ENCODE measurements at places on chromosomes 1 and 21.
A peak's percentile ranks its signal among the peaks of the same experiment; 100 is the strongest.

- no peak for DNase-seq
These were observed 50.0 kb upstream of the WNT2B start for GRCh38 chr1:112458756-112459155.

DNA sequence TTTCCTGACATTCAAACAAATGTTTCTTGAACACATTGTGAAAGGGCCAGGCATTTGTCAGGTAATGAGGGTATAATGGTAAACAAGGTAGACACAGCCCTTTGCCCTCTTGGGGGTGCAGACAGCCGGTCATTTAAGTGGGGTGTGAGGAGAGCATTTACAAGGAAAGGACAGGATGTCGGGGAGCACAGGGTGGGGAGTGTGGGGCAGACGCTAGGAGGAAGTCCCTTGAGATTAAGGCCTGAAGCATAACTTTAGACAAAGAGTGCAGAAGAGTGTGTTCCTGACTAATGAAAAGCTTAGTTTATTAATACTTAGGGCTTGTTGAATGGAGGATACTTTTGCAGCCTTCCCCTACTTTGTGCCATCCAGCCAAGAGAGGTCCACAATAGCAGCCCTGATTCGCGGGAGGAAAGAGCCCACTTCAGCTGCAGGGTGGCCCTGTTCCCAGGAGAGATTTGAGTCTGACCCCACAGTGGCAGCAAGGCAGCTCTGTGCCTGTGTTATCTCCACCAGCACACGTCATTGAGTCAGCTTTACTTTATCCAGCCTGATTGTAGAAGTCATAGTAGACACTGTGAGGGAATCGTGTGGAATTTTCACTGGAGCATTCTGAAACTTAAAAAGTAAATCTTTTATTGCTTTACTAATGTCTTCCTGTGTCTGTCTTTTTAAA, 35.1 kb downstream of the MPZL1 start:
- peak; percentile 18 for DNase-seq

- no peak for DNase-seq
These were observed 238.4 kb downstream of the TNR start for GRCh38 chr1:175504875-175505555.

DNA sequence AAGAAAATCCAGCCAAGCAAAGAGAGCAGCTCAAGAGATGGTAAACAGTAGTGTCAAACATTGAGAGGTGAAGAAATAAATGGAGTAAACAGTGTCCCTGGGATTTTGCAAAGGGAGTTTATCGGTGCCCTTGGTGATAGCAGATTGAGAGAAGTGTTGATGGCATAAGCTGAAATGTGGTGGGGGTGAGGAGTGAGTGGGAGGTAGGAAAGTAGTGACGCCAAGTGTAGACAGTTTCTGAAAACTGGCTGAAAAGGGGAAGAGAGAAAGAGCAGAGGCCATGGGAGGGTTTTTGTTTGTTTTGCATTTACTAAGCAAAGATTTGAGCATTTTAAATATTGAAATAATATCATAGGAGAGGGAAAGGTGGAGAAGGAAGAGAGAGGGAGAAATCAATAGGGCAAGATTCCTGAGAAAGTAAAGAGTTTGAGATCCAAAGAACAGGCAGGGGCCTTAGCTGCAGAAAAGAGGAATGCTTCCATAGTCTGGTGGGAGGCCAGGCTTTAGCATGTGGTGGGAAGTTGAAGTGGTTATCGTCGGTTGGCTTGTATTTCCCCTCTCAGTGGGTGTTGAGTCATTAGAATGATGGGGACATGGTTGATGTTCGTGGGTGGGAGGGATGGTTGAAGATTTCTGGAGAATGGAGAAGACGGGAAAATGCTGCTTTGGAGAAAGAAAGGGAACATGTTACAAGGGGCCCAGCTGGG, 26.8 kb upstream of the RASAL2 start:
- no peak for DNase-seq

DNA sequence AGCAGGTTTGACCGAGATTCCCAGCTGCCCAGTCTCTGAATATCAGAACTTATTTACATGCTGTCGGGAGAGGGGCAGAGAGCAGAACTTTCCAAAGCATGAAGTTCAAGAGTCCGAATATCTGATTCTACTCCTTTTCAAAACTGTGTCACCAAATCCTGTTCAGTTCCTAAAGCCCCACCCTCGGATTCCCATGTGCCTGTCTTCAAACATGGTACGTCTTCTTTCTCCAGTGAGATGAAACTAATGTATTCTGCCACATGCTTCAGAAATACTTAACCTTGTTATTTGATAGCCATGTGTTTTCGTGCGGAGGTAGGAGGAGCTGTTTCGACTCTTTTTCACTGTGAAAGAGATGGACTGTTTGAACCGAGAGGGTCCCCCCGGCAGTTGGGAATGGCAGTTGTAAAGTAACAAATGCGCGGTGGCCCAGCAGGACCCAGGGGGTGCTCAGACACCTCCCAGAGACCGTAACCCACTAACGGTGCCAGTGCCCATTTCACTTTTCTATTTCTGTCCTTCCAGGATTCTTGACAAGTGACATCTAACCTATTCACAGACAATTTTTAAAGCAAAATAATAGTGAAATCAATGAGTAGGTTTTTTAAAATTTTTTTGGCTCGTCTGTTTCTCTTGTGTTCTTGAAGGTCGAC, 67.2 kb downstream of the ZBTB18 start:
- no peak for DNase-seq

GRCh38 chr1:23344987-23345472, 946 bp upstream of the HNRNPR start:
- no peak for DNase-seq

DNA sequence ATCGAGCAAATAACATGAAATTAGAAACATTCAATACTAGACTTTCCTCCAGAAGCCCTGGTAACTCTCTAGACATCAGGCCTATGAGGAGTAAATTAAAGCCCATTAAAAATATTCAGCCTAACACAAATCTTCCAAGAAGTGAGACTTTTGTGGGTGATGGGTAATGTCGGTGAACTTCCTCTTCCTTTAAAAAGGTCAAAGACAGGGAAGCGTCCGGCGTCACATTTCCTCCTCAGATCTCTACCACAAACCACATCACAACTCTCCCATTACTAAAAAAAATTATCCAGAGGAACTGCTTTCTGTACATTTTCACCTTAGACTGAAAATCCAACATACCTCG, 1.4 kb downstream of the EIF4G3 start:
- no peak for DNase-seq

GRCh38 chr1:232574889-232575762, 54.8 kb downstream of the SIPA1L2 start:
- DNase-seq, result no peak

DNA sequence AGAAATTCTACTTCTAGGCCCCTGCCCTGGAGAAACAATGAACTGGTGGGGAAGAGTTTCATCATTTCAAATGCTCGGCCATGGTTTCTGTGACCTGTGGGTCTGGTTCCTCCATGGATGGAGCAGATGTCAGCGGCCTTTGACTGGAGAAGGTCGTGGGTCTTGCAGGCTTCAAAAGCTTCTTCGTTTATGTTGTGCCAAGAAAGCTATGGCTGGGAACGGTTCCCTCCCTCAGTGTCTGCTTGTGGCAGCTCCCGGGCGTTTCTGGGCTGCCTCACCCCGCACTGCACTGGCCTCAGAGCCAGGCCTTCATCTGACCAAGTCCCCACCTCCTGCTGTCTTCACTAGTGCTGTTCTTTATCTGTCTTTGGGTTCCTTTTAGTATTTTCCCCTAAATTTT, 46.4 kb upstream of the POFUT2 start:
- DNase-seq, result no peak

DNA sequence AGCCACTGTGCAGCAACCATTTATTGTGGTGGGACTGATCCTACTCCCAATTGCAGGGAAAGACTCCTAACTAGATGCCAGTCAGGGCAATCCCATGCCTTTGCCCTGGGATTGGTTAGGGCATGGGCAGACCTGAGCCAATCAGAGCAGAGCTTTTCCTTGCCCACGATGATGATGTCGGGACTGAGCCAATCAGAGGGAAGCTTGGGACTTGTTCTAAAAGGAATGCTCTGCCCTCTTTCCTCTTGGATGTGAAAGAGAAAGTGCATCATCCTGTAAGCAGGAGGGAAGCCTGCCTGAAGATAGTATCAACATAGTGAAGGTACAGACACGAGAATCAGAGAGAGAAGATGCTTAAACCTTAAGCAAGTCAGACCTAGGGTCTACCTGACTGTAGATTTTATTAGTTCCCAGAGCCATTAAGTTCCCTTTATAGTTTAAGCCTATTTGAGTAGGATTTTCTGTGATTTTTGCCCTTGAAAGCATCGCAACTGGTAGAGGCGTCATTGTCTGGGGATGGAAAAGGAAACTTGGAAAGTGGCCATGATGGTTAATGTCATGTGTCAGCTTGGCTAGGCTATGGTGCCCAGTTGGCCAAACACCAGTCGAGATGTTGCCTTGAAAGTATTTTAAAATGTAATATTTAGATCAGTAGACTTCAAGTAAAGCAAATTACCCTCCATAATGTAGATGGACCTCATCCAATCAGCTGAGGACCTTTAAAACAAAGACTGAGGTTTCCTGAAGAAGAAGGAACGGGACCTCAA, 19.9 kb downstream of the IRF2BP2 start:
- no peak for DNase-seq

GRCh38 chr1:89802841-89803240, 18.0 kb upstream of the LRRC8D start:
- DNase-seq, result no peak

DNA sequence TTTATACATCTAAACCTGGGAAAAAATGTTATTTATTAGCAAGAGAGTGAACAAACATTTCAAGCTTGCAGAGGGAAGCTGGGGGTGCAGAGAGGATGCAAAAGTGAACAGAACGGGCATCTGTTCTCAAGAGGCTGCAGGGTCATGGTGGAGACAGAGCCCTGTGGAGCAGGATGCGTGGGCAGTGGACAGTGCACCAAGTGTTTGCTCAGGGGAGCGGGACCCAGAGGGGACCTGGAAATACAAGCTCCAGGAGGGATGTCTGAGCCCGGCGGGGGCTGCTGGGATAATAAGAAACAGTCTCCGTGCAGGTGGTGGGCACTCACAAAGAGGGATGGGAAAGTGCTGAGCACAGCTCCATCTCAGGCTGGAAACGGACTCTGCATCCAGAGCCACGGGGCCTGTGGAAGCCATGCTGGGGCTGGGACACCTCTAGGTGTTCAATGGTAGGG, 105.3 kb upstream of the SLC45A1 start:
- DNase-seq, result no peak

GRCh38 chr1:79859212-79859948, 852.9 kb upstream of the ADGRL4 start:
- no peak for DNase-seq

- DNase-seq, result no peak
These were observed 408.7 kb upstream of the PKN2 start for GRCh38 chr1:88275259-88275862.

GRCh38 chr1:199411506-199411905, 616.0 kb upstream of the NR5A2 start:
- no peak for DNase-seq

GRCh38 chr1:99005537-99005942, 879 bp upstream of the PLPPR5 start:
- DNase-seq, result no peak

DNA sequence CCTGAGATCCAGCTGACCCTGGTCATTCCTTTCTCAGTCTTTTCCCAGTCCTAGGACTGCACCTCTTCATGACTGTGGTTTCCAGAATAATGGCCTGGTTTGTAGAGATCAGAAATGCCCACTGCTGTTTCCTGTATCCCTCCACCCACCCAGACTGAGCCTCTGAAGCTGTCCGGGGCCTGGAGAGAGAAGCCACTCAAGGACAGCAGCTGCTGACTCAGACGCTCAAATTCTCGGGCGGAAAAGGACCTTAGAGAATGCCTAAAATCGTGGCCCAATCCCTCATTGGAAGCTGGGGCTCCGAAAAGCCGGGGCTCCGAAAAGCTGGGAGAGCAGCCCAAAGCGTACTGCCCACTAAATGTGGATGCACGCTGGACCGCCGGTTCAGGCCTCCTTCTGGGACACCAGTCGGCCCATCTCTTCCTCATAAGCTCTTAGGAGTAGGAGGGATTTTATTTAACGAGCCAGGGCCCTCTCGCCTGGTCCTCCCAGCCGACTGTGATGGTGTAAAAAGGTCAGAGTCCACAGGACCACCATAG, 7.8 kb upstream of the GPR61 start:
- no peak for DNase-seq
